ENCODE measurements at places on chromosomes 1 and 21.

DNA sequence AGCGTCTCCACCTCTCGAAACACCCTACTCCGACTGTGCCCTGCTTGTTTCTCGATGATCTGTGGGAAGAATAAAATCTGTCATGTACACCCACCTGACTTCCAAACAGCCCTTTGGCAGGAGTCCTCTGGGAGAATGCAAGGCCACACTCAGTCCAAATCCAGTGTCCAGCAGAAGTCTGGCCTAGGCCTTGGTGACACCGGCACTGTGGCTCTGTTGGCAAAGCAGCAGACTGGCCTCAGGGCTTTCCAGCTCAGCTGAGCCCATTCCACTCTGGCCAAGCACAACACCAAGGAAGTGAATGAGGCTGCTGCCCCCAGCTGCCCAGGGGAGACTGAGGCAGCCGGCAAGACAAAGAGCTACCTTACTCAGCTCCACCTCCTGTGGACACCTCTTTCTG lies 25.1 kb upstream of the KNCN start:
- no peak for DNase-seq

DNA sequence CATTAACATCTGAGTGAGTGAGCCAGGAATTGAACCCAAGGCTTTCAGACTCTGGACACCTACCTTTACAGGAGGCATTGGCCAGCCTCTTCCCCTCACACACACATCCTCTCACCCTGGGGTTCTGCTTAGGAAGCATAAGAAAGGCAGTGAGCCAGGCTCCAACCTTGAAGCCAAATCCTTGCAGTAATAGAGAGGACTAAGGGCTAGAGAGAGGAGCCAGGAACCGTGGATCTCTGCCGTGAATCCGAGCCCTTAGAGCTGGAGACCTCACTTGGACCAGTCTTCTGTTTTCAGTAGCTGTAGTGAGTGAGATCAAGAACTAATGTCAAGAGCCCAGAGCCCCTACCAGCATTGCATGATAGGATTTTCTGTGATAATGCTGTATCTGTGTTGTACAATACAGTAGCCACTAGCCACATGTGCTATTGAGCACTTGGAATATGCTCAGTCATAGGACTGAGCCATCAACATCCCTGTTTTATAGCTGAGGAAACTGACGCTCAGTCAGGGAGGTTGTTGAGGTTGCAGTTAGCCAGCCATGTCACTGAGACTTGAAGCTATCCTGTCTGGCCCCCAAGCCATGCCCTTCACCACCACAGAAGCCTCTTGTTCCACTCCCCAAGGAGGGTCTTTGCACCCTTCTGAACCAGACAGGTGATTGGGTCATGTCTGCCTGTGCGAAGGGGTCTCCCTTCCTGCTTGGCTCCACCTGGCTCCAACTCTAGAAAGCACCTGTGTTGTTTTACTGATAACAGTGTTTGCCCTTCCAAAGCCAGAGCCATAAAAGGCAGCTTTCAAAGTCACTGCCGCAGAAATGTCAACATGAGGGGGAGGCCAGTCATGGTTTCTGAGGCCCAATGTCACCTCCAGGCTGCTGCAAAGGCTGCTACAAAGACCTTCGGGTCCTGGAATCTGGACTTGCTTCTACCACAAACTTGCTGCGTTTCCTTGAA lies 101.1 kb upstream of the JUN start:
- DNase-seq = no peak

DNA sequence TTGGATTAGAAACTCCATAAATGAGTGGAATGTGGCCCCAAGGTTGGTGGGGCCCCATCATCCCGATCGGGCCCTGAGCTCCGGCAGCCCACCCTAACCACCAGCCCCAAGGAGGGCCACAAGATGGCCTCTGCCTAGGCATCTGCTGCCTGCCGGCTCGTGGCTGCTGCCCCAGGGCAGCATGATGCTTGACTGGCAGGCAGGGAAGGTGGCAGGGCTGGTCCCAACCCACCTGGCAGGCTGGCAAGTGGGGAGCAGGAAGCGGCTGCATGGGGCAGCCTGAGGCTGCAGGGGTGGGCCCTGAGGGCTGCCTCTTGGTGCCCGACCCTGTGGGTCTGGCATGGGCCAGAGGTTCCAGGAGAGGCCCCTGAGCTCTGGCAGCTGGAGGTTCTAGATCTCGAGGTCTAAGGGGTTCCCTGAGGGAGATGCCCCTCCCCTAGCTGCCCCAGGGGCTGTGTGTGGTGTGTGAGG lies 760 bp upstream of the GJC2 start:
- no peak for DNase-seq

DNA sequence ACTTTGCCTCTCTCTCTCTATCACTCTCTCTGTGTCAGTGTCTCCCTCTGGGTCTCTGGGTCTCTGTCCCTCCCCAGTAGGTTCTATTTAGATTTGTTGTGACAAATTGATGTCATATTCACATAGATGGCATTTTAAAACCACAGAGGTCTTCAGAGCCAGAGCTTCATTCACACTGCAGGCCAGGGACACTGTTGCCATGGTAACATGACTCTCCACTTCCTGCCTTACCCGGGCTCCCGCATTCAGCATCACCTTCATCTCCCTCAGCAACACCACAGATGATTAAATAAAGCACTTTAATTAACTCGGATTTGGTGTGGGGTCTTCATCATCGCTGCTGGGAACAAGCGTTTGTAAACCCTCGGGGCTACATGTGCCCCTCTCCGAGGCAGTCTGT lies 132.6 kb downstream of the ETS2 start:
- DNase-seq = no peak

- DNase-seq = peak; percentile 36
Observed at GRCh38 chr1:158527190-158527815, 26.9 kb downstream of the OR6Y1 start.

DNA sequence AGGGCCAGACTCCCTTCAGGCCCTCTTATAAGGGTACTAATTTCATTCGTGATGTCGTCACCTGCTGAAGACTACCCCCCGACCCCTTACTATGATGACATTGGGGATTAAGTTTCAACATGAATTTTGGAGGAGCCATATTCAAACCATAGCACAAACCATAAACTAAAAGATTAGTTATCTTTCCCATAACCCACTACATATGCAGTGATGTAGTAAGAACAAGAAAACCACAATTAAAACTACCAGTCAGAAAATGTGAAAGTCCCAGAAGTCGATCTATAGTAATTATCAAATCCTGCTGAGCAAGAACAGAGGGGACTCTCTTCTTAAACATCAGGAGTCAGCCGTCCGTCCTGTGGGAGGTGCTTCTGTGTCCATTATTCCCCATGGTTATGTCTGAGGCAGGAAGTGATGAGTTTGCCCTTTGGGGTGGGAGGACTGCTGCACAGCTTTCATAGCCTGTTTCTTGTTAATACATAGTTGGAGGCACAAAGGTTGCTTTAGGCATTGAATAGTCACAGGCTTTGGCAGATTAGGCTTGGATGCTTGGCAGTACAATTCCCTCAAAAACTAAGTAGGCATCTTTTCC lies 35.9 kb upstream of the PTGFRN start:
- DNase-seq = peak; percentile 71

DNA sequence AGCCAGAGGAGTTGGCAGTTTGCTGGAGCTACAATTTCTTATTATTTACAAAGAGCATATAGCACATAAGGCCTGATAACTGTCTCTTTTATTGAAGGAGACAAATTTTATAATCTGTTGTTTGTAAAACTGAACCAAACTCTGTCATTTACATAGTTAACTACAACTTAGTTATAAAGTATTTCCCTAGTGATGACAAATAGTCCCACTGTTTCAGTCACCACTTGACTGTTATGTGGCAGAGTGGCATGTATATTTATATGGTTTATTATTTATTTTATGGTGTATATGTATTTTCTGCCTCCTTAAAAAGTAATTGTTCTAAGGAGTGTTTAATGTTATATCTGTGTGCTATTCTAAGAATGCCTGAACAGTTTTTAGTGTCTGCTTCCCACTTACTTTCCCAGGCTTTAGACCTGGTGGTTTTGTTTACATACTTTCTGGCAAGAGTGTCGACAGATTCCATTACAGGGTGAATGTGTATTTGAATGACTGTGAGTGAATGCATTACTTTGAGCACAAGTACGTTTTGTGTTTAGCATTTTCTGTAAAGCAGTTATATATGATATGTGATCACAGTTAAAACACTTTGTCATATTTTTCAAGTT lies 10.0 kb downstream of the TSEN15 start:
- no peak for DNase-seq

GRCh38 chr1:10074852-10075730 lies 42.3 kb downstream of the UBE4B start:
- DNase-seq = peak; percentile 62

DNA sequence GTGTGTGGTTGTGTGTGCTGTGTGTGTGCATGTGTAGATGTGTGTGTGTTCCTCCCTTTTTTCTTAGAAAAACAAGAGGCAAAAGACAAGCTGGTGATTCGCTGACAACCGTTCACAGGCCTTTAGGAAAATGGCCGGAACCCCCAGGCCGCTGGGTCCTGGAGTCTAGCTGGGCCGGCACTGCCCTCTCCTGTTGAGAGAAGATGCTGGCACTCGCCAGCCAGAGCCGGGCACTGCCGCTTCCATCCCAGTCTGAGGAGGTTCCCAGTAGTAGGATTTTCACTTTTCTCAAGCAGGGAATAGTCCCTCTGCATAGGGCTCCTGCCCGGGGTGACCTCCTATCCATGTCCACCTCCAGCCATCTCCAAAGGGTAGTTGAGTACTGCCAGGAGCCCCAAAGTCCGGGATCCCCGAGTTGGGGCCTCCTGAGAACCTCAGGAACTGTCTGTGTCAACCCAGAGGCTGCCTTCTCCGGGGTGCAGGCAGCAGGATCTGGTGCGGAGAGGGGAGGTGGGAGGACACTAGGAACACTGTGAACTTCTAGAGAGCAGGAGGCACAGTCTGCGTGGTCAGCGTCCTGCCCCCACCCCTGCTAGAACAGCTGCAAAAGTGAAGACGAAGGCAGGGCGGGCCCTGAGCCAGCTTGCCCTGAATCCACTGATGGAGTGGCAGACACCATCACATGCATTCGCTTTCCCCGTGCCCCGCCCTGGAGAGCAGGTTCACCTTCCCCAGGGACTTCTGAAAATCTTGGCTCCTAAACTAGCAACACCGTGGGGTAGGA lies 44.1 kb upstream of the ARHGEF16 start:
- peak; percentile 13 for DNase-seq

GRCh38 chr1:50476800-50477199 lies 53.6 kb upstream of the DMRTA2 start:
- no peak for DNase-seq

- no peak for DNase-seq
Observed at GRCh38 chr1:9406111-9406510, 113.4 kb downstream of the SPSB1 start.

DNA sequence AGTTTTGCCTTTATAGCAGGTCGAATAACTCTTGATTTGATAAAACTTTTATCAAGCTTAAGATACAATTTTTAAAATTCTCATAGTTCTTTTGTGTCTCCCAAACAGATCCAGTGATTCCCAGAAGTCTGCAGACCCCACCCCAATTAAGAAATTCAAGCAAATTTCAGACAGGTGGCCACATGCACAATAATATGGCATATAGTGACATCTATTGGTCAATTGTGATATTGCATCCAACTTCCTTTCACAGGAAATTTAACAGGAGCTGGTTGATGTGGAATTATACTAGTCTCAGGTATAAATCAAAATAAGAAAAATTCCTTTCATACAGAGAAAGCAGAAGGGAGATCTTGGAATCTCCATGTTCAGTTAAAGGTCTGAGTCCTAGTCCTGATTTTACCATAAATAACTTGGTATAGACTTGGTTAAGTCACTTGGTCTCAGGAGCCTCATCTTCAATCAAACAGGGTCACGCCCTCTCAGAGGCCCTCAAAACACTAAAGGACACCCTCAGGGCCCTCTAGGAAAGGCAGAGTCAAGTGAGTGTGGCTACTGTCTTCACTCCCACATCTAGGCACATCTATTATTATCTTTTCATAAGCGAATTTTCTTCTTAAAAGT lies 24.1 kb downstream of the PIGM start:
- peak; percentile 42 for DNase-seq

DNA sequence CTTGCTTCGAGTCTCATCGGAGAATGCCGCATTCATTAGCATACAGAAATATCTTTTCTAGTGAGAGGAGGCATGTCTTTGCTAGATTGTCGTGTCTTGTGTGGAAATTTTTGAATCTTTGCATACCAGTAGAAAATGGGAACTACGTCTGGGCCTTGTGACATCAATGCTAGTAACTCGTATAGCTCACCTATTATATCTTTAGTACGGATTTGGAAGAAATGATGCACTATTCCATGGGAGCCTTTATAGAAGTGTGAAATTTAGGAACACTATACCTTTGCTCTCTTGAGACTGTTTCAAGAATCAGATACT lies 835 bp downstream of the UHMK1 start:
- DNase-seq = peak; percentile 4

All from epithelial cell of esophagus (primary cell).